ENCODE measurements at places on chromosomes 3 and 15.

- no peak for DNase-seq
Observed at GRCh38 chr15:25987638-25988037, 124.5 kb upstream of the ATP10A start.

- DNase-seq, result no peak
Observed at GRCh38 chr3:69872783-69873378, 126.7 kb upstream of the SAMMSON start.

DNA sequence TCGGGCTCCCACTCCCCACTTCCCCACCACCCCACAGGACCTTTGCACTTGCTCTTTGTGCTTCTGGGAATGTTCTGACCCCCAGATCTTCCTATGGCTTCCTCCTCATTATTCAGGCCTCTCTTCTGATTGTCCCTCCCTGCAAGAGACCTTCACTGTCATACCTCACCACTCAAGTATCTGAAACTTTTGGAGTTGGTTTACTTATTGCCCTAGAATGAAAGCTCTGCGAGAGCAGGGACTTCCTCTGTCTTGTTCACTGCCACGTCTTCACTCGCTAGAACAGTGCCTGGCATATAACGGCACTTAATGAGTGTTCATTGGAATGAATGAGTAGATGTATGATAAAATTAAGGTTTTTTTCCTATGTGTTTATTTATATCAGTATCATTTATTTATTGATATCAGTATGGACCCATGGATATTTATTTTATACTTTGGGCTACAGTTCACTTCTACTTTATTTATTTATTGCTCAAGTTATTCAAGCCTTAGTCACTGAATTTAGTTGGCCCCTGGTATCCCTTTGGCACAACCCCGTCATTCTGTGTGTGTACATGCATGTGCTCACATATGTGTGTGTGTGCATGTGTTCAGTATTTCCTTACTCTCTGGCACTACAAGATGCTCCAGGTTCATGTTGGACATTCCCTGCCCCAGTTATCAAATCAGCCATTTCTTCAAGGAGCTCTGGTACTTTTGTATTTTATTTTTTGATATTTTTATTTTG lies 197.6 kb downstream of the THSD4 start:
- no peak for DNase-seq

DNA sequence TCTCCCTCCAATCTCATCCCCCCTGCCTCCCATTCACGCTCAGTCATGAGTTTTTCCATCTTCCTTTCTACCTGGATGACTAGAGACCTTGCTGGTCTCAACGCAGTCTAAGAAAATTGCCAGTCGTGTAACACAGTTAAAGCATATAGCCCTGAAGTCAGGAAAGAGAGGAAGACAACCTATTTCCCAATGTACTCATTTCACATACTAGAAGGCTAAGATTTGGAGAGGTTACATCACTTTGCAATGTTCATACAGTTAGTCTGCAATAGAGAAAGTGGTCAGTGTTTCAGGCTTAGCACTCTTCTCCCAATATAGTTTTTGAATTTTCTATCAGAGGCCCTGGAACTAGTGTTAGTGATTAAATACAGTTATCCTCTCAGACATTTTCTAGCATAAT lies 278.6 kb downstream of the EDEM1 start:
- no peak for DNase-seq

DNA sequence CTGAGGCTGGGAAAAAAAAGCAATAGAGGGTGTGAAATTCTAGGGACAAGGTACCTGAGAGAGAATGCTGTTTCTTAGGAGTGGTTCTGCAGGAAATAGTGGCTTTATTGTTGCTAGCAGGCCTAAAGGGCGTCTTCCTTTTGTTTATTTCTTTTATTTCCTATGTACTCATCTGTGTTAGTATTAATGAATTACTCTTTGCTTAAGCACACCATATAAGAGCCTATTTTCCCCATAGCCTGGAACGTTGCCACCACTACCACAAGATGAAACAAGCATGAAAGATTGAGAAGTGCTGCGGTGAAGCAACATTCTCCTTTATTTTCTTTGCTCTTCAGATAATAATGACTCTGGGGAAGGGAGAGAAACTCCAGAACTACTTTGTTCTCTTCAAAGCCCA lies 21.3 kb upstream of the GOLIM4 start:
- DNase-seq, result no peak

GRCh38 chr3:30084971-30085403 lies 521.4 kb upstream of the TGFBR2 start:
- DNase-seq, result no peak

GRCh38 chr3:102156426-102156825 lies 278.4 kb upstream of the ZPLD1 start:
- no peak for DNase-seq

GRCh38 chr15:80010131-80010673 lies 39.2 kb upstream of the BCL2A1 start:
- no peak for DNase-seq

DNA sequence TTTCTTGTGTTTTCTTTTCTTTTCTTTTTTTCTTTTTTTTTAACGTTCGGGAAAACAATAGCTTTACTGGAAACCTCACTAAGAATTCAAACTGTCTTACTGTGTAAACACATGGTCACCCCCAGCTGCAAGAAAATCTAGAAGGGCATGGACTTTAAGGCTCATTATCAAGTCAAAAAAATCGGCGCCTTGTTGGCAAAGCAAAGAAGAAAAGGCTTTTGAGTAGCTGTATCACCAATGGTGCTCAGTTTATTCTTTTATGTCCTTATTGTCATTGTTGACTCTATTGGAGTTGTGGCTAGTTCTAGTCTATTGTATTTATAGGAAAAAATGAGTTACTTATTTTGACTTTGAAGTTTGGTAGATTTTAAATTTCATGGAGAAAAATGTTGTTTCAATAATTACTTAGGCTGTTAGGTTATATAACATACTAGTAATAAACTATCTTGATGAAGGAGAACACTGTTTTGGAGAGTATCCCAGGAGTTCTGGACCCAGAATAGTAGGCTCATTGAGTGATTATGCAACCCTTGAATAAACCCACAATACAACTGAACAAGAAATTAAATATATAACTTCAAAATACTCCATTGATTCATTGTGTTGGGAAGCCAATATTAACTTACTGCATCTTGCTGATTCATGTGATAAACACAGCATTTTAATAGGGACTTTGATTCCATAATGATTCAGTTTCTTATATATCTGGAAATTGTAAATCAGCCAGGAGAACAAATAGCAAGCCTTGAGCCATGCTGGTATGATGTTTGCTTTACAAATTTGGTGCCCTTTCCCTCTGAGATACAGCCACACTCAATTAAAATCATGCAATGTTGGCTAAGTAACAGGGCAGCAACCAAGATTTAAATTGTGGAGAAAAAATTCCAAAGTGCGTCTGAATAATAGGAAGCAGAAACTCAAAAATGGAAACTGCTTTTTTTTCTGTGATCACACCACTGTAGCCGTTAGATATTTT lies 27.8 kb upstream of the GOLIM4 start:
- DNase-seq, result no peak

DNA sequence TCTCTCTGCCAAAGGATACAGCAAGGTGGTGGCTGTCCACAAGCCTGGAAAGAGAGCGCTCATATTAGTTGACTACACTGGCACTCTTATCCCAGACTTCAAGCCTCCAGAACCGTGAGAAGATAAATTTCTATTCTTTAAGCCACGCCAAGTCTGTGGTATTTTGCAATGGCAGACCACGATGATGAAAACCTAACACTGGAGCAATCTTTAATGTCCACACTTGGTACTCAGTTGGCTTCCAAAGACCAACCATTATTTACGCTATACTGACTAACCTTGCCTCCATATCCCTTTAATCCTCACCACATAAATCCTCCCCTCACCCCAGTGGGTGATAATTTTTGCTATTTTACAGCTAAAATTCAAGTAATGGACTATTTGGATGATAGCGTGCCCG lies 16.9 kb upstream of the LACTB start:
- DNase-seq, result no peak

GRCh38 chr3:50603261-50604109 lies 8.1 kb downstream of the CISH start:
- DNase-seq, result no peak

DNA sequence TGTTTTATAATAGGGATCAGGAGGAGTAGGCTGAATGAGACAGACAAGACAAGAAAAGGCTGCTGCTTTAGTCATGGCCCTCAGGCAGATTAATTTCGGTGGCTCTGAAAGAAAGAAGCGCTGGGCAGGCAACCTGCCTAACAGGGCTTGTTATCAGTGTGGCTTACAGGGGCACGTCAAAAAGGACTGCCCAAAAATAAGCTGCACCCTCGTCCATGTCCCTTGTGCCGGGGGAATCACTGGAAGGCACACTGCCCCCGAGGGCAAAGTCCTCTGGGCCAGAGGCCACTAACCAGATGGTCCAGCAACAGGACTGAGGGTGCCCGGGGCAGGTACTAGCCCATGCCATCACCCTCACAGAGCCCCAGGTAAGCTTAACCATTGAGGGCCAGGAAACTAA lies 188.5 kb downstream of the IGSF11 start:
- DNase-seq, result no peak

GRCh38 chr3:134338516-134339261 lies 35.6 kb downstream of the AMOTL2 start:
- DNase-seq, result no peak

GRCh38 chr3:114958930-114959329 lies 188.2 kb downstream of the ZBTB20 start:
- DNase-seq, result no peak

DNA sequence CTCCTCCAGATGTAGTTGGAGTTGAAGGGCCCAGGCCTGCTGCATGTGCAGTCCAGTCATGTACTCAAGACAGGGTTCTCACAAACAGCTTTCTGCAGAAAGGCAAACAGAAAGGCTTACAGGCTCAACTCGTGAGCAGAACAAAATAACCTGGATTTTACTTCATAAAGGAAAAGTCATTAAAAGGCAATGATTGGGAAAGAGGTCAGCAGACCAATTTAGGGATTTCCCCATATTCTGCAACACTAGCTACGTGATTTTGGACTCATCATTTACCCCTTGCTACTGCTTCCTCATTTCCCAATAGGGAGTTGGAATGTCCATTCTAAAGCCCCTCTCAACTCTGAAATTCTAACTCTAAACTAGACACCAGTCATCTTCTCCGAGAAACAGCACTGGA lies 18.1 kb downstream of the METTL6 start:
- no peak for DNase-seq

- DNase-seq, result no peak
Observed at GRCh38 chr3:30664884-30665283, 58.5 kb downstream of the TGFBR2 start.

GRCh38 chr3:194212161-194212844 lies 76.4 kb downstream of the HES1 start:
- DNase-seq, result no peak

DNA sequence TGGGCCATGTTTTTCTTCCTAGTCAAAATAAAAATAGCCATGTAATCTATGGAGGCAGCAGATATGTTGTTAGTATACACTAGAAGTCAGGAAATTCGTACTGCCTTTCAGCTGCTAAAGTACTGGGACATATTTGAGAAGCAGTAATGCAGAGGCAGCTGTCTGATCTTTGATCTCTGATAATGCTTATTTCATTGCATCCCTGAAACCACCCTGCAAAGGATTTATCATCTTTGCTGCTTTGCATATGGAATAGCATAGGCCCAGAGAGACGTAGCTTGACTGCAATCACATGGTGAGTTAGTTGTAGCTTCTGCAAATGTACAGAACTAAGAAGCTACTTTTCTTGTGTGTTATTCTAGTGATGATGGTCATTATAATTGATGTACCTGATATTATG lies 52.4 kb downstream of the RBM6 start:
- DNase-seq, result no peak

DNA sequence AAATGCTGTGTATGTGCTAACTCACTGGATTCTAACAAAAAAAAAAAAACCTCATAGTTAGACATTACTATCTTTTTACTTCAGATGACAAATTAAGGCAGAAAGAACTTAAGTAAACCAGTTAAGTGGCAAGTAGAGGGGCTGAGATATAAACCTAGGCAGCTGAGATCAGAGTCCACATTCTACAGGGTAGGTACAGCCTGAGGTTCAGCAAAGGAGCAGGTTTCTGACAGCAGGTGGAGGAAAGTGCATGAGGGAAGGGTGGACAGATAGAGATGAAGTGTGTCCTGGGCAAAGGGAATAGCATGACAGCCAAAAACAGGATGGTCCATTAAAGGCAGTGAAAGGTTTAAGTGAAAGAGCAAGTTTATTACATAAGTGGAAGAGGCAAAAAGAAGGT lies 329.2 kb downstream of the ULK4 start:
- DNase-seq, result no peak

DNA sequence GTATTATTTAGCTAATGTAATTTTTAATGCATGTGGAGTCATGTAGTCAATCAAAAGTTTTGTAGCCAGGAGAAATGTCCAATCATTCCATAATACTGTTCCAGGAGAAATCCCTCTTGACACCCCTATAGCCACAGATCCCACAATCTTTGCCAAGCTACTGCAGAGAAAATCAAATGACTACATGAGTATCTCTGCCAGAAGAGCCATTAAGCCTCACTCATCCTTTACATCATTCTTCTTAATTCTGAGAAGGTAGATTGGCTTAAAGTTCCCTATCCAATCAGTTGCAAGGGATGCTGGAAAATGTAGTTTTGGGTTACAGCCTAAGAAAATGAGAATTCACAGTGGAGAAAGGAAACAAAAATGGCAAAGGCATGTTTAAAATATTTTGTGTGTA lies 502.1 kb downstream of the ZBBX start:
- no peak for DNase-seq

DNA sequence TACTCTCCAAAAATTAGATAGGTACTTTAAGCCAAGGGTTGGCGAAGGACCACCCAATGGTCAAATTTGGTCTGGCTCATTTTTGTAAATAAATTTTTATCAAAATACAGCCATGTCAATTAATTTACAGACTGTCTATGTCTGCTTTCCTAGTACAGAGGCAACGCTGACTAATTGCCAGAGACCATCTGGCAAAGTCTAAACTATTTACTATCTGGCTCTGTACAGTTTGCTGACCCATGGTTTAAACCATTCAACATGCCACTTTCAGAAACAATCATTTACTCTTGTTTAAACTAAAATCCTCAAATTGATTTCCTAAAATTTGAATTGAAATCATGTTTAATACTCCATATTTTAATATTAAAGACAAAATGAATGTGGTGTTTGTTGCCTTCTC lies 25.9 kb downstream of the CBLB start:
- no peak for DNase-seq

DNA sequence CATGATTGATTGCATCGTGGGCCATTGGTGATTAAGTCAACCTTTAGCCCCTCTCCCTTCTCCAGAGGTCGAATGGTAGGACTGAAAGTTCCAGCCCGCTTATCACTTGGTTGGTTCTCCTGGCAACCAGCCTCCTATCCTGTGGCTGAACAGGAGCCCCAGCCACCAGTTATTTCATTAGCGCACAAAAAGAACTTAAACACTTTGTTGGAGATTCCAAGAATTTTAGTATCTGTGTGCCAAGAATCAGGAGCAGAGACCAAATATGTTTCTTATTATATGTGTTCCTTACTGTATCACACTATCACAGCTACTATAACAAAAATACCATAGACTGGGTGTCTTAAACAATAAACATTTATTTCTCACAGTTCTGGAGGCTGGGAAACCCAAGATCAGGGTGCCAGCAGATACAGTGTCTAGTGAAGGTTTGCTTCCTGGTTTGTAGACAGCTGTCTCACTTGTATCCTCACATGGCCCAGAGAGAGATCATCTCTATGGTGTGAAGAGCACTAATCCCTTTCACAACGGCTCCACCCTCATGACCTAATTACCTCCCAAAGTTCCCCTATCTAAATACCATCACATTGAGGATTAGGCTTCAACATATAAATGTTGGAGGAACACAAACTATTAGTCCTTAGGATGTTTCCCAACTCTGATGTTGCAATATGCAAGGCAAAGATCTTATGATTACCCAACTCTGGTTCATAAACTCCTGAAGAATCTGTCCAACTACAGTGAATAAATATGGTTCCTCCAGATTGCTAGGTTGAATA lies 30.5 kb upstream of the APH1B start:
- DNase-seq, result no peak

- DNase-seq, result peak; percentile 44
Observed at GRCh38 chr15:101062471-101063171, 143.5 kb downstream of the LRRK1 start.
